ENCODE measurements at places on chromosomes 6 and 20. TPM values are rescaled to one million over a fixed set of nuclear protein-coding genes. Genes with fewer than 3 reads are reported as not detected.

Gene SRSF12
- total RNA-seq = 0.24 TPM

Gene PACSIN1
- 10.8 TPM for total RNA-seq

Gene C20orf141
- total RNA-seq = not detected

Gene FIG4
- 8.4 TPM for total RNA-seq

Gene AVP
- total RNA-seq = 0.84 TPM

Measured in Right ventricle myocardium inferior (tissue), 1 donor.